Upper lobe of left lung (tissue), 6 donors: ENCODE measurements at places on chromosomes 1 and 21. TPM values are rescaled to one million over a fixed set of nuclear protein-coding genes. Genes with fewer than 3 reads are reported as not detected.

GRCh38 chr1:96887501-96887900, 165.9 kb downstream of the PTBP2 start:
- DNase-seq = no peak

- no peak for DNase-seq
These were observed 597.6 kb downstream of the ADGRL2 start for GRCh38 chr1:82398357-82398756.

GRCh38 chr1:111148376-111148881, 8.4 kb downstream of the CEPT1 start:
- DNase-seq = no peak

GRCh38 chr1:190747704-190748103, 270.0 kb upstream of the BRINP3 start:
- DNase-seq = no peak

- no peak for DNase-seq
These were observed 8.2 kb upstream of the CAP1 start for GRCh38 chr1:40032240-40032891.

DNA sequence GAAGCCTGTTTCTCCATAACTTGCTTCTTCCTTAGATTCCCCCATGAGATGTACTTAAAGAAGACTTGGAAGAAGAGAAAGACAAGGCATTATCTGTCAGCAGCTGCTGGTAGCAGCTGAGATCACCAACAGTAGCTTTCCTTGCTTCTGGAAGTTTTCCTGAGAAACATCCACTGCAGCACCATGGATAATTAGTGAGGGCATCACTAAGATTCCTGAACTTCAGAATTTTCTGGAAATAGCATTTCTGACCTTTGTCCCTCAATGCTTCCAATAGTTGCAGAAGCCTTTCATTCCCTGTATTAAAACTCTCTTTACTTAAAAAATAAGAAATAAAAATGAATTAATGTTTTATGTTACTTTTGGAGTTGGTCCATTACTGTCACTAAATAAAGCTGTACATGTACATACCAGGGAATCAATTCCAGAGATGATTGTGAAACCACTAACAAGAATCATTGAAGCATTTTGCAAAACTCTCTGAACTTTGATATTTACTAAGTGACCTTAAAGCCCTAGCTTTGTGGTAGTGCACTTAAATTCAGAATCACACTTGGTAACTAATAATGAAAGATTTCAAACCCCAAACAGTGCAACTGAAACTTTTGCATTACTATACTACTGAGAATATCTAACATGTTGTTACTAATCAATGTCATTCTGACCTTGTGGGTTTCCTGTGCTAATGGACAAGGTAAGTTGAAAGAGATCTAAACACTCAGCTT, at the start of gene CFHR4:
TSS of gene CFHR4 (plus strand) at position 538 of the 725 bp plus-strand sequence. CDS start at position 637, 99 bp downstream.
- DNase-seq = no peak

OR10Z1 gene
- not detected for total RNA-seq

DNA sequence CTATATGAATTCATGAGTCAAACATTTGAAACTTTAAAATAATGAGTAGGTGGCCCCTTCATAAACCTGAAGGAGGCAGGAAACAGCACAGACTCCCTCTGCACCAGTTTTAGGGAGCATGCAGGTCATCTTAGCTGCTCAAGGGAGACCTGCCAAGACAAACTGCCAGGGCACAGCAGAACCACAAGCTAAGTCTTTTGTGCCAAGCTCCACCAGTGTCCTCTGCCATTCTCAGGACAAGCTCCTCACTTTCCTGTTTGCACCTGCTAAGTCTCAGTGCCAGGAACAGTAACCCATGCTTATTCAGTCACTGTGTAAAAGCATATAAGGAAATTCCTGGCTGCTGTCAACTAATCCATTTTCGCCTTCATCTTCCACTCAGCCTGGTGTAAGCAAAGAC, 368.9 kb downstream of the SEC16B start:
- no peak for DNase-seq

DNA sequence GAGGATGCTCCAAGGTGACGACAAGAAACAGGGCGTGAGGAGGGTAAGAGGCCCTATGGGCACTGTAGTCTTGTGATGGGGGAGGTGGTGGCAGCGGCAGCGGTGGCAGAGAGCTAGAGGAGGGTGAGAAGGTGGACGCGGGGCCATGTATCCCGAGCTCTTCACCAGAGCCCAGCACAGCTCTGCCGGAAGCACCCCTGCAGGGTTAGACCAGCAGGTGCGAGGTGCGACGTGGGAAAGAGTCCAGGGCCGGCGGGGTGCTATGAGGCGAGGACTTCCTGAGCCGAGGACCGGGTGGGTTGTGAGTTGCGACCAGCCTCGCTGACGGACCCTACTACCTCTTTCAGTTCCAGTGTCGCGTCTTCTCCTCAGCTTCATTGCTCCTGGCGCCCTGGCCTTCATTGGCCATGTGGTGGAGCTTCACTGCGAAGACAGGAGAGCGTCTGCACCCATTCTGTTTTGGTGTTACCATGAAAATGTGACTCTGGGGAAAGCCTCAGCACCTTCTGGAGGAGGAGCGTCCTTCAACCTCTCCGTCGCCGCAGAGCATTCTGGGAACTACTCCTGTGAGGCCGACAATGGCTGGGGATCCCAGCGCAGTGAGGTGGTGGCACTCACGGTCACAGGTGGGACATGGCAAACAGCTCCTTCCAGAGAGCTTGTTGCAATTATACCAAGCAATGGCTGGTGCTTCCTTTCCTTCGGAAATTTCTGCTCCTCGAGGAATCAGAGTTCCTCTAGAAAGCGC, 67.9 kb upstream of the KIRREL1 start:
- peak; percentile 53 for DNase-seq

ICOSLG gene
- total RNA-seq = 9.4 TPM

DNA sequence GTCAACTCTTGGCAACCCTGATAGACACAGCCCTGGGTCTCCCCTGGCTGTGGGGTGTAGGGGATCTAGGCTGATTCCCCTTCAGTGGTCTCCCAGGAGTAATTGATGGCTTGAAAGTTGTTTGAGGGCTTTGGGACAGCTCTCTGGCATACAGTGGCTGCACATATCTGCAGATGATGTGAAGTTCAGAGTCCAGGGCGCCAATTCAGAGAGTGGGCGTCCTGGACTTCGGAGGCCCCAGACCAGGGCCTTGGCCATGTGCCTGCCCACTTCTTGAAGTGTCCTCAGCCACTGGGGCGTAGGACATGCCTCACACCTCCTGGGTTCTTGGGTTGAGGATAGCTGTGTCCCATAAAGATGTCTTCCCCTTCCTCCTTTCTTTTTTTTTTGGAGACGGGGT, 2.6 kb downstream of the INAVA start:
- no peak for DNase-seq

GRCh38 chr1:60765204-60765603, 317.2 kb upstream of the NFIA start:
- peak; percentile 27 for DNase-seq

DNA sequence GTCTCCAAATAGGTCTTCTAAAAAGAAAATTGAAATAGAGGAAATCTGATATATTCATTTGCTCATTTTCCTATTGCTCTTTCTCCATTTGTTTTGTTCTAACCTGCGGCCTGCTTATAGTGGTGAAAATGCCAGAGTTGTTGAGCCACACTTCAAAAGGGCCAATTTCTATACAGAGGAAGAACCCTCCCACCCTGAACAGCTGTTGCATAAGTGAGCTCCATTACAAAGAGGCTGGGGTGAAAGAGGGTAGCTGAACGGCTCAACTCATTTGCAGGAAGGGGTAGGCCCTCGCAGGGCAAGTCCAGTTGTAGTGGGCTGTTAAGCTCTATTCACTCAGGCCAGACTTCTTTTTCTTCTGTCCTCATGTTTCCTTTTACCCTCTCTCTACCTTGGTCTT, 8.8 kb downstream of the ADCY10 start:
- DNase-seq = no peak

BMP8B gene
- total RNA-seq = 1.2 TPM

DNA sequence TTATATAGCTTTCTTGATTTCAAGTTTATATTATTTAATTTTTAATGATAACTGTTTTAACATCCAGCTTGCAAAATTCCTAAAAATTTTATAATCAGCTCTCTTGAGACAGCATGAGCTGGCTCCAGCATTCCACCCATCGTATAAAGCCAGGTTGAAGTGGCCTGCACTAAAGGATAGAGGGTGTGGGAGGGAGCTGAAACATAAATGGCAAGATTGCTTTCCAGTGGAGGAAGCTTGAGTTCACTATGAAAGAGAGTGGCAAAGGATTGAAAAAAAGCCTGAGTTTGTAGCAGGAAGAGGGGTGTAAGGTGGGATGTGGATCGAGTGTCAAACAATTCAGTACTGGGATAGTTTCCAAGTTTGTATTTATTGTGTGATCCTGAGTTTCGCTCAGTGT, 48.5 kb upstream of the ZNF644 start:
- DNase-seq = no peak

- DNase-seq = no peak
These were observed 71.7 kb upstream of the TMPRSS2 start for GRCh38 chr21:41579692-41580091.

SPTA1 gene
- total RNA-seq = 0.20 TPM

DNA sequence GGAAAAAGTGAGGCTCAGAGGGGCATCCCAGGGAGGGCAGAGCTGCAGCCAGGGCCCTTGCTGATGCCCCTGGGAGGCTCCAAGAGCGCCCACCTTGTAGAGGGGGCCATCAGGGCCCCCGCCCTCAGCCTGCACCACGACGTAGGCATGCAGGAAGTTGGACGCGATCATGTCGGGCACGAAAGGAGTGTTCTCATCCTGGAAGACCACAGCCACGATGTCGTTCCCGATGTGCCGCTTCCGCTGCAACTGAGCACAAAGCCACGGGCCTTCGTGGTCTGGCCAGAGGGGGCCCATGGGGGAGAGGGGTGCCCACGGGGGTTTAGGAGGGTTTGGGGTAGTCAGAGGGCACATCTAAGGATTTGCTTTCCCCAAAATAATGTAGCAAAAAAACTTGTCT, 59.1 kb downstream of the RAP1GAP start:
- DNase-seq = no peak

DNA sequence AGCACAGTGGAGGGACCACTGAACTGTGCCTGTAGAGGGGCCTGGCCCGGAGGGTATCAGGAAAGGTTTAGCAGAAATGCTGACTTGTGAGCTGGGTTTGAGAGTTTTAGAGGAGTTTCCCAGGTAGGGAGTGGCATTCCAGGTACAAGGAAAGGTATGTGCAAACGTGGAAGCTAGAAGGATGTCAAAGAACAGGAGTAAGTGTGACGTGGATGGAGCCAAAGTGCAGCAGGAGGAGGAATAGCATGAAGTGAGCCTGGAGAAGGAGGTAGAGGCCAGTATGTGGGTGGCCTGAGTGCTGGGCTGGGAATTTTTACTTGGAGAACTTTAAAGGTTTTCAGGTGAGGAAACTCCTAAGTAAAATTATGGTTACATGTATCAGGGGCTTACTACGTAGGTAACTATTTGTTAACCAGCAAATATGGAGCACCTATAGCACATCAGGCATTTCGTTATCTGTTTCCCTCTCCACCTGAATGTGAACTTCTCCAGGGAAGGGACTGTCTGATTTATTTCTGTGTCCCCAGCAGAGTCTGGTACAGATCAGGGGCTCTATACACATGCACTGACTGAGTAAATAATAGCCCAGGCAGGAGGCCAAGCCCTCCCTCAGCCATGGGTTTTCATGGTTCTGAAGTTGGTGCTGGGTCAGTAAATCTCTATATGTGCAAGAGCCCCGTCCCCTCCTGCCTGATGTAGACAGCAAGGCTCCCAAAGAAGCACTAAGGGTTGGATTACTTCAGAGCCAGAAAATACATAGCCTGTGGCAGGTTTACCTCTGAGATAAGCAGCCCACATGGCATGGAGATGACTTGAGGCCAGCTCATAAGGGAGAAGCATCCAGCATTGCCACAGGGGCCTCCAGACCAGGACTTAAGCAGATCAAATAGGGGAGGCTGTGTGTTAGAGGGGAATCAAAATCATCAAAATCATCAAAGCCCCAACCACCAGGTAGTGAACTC, 43.4 kb downstream of the CDCP2 start:
- no peak for DNase-seq

- DNase-seq = no peak
These were observed 1327.0 kb downstream of the BRINP3 start for GRCh38 chr1:189150624-189151023.

- DNase-seq = peak; percentile 63
These were observed 1.2 kb upstream of the KIRREL1 start for GRCh38 chr1:157992031-157992832.

- no peak for DNase-seq
These were observed 8.0 kb upstream of the DNM3 start for GRCh38 chr1:171833091-171833825.

- DNase-seq = no peak
These were observed 8.9 kb downstream of the KIF17 start for GRCh38 chr1:20708891-20709290.

AGT gene
- 1.7 TPM for total RNA-seq

DNA sequence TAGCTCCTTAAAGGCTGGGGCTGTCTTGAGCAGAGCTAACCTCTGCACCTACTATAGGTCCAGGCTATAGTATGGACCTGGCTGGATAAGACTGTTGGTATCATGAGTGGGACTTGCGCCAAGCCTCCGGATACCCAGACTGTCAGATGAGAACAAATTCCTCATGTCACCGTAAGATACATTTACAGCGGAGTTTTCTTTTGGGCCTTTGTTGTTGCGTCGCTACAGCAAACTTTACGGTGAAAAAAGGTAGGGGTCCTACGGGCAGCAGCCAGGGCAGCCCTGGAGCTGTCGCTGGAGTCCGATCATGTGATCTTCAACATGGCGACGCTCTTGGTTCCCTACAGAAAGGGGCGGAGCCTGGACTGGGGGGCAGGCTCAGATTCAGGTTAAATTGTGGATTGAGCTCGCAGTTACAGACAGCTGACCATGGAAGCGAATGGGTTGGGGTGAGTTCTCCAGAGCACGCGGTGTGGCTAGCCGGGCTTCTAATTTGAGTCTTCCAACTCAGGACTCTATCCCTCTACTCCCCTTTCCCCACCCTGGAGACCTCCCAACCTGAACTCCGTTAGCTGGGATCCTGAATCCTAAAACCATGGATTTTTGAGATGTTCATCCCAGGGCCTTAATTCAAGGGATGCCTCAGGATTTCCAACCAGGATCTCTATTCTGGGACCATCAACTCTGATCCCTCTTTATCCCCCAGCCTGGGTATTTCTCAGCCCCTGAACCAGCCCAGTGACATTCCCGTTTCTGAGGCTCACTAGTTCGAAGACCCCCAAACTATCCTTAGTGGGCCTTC, at the start of gene UROD:
TSS of gene UROD (plus strand) at position 418 of the 802 bp plus-strand sequence. CDS start at position 430, 12 bp downstream.
- DNase-seq = peak; percentile 94

GRCh38 chr1:230421481-230421880, 4.7 kb downstream of the PGBD5 start:
- DNase-seq = no peak

CNR2 gene
- 0.13 TPM for total RNA-seq

LENEP gene
- total RNA-seq = not detected

GRCh38 chr1:92408825-92409224, 77.9 kb downstream of the GFI1 start:
- no peak for DNase-seq
